NCI-H2107 (cell line): ENCODE measurements at places on chromosomes 3 and 15.

DNA sequence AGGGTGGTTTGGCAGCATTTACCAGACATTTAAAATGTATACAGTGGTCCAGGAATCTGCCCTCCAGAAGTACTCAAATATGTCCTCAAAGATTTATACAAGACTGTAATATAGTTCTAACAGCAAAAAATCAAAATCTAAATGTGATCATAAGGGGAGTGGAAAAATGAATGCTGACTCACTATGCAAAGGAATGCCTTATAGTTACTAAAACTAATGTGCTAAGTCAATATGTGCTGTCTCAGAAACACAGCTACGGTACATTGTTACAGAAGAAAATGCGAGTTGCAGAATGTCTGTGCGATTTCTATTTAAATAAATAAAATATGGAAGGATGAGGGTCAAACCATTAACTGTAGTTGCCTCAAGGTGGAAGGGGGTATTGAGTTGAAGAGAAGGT lies 230.1 kb upstream of the UBE2E1 start:
- no peak for DNase-seq

GRCh38 chr15:52527911-52528563 lies 643 bp downstream of the MYO5A start:
- DNase-seq, result no peak

- DNase-seq, result no peak
These were observed 55.7 kb downstream of the LMCD1 start for GRCh38 chr3:8557298-8557697.

GRCh38 chr3:58899953-58900298 lies 149.9 kb downstream of the CFAP20DC start:
- DNase-seq, result no peak

DNA sequence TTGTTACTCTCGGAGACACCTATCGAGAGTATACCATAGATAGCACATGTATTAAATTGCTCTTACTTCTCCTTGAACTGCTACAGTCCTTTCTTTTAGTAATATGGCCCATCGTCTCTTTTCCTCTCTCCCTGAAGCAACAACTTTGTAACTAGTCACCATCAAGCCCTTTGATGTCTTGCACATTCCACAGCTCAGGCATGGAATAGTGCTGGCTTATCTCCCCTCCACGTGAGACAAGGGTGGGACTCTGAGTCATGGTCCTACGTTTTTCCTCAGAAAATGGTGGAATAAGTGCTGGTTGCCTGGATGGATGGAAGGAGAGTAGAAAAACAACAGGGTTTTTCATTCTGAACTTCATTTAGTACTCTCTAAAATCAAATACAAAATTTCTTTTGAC lies 163.3 kb upstream of the MBNL1 start:
- no peak for DNase-seq

- DNase-seq, result no peak
These were observed 49.9 kb upstream of the RAB6B start for GRCh38 chr3:133945381-133946095.

DNA sequence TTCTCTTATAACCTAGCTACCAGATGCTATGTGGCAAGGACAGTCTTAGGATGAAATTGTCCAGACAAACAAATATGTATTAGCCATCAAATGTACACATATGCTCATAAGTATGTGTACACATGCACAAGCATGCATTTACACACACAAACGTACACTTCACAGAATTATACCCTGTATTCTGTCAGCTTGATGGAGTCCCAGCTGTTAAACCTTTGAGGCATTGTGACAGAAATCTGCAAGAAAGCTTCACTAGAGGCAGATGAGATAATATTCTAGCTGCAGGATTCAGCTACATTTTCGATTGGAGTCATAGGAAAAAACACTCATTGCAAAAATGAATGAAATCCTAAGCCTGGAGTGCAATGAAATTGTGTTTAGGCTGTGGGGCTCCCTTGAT lies 110.6 kb downstream of the CHL1 start:
- no peak for DNase-seq

GRCh38 chr3:177345973-177346503 lies 148.8 kb upstream of the TBL1XR1 start:
- DNase-seq, result no peak

GRCh38 chr3:55333923-55334322 lies 153.2 kb downstream of the WNT5A start:
- no peak for DNase-seq

GRCh38 chr3:141063831-141064230 lies 12.7 kb downstream of the SPSB4 start:
- DNase-seq, result no peak

DNA sequence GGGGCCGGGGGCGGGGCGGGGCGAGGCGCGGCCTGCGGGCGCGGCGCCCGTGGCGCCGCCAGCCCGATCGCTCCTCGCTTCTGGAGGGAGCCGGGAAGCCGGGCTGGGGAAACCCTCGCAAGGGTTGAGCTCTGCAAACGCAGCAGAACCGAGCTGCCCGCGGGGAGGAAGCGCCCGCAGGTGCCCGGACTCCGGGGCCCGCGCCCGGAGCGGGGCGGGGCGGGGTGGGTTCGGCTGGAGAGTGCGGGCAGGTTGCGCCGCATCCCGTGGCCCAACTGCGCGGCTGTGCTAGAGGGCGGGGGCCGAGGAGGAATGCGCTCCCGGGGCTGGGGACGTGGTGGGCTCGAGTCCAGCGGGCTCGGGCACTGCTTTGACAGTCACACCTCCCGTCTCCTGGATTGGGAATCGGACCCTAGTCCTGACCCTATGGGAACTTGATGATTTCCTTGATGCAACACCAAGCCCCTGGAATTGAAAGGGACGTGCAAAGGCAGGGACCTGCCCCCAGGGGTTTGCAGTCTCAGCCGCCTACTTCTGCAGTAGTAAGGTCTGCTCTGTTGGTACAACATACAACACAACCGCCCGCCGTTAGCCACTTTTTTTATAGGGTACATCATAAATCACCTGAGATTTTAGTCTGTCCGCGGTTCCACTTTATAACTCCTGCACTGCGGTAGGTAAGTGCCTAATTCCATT lies 34.3 kb downstream of the ZBTB38 start:
- DNase-seq, result no peak

GRCh38 chr3:120615847-120616609 lies 19.9 kb downstream of the NDUFB4 start:
- no peak for DNase-seq

DNA sequence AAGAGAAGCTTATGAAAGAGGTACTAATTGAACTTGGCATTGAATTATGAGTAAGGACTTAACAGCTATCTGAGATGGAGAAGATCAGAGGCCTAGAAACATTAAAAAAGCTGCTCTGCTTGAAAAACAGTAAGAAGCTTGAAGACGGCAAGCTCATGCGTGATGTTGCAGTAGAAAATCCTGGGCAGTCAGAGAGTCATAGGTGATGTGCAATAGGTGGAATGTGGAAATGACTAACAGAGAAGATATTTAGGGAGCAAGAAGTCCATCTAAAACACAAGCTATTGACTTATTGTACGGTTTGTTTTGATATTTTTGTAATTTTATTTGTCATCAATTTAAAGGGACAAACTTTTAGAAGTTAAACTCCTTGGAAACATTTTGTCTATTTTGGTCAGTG lies 1101.4 kb downstream of the ROBO2 start:
- DNase-seq, result no peak

- DNase-seq, result no peak
These were observed 9.5 kb upstream of the CSPG4 start for GRCh38 chr15:75721923-75722870.

- DNase-seq, result no peak
These were observed 976.0 kb downstream of the ROBO1 start for GRCh38 chr3:78791753-78792152.

DNA sequence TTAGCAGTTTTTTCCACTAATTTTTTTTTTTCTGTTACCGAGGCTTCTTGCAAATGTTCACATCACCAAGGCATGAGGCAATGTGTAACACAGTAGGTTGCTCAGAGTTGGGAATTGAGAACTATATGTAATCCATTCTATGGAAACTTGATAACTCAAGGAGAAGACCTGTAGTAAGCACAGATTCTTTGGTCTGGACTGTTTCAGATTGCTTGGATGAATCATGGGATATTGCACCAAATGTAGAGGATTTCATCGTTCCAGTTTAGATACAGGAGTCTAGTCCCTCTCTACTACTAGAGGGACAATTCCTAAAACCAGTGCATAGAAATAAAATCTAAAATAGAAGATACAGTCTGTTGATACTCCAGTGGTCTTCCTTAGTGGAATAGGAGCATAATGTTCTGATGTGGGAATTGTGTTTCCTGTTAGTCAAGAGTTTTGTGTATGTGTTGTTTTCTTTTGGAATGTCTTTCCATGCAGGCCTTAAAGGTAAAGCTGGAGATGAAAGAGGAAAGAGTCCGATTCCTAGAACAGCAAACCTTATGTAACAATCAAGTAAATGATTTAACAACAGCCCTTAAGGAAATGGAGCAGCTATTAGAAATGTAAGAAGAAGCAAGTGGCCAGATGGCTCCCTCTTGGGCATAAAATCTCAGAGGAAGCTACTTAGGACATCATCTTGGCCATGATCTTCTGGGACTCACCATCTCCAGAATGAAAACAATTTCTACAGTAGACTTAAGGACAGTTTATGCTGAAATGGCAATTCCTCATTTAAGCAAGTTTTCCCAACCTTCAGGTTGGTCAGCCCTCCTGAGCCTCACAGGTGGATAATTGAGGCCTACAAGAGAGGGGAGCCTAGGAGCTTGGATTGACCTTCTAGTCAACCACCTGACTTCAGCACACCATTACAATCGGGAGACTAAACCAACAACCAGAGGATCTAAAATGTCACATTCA lies 10.7 kb downstream of the KNSTRN start:
- no peak for DNase-seq

GRCh38 chr3:122784436-122784835 lies 9.2 kb downstream of the HSPBAP1 start:
- DNase-seq, result no peak

DNA sequence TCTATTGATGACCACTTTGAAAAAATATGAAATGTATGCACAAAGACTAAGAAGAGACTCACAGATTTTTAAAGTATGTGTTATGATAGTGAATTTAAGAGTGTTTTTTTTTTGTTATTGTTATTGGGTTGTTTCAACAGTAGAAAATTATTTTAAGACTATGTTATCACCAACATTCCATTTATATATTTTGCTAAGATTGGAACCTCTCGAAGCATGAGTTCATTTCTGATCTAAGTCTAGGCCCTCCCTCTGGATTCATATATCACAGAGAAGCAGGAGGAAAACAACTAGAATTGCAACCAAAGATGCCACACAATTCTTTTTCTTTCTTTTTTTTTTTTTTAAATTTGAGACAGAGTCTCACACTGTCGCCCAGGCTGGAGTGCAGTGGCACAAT lies 46.8 kb downstream of the ITGB5 start:
- no peak for DNase-seq
